ENCODE measurements at places on chromosomes 12 and 14. TPM values are rescaled to one million over a fixed set of nuclear protein-coding genes. Genes with fewer than 3 reads are reported as not detected.

OR11H7 gene
- total RNA-seq, result not detected

MMP19 gene
- total RNA-seq, result 3.4 TPM

CLMN gene
- total RNA-seq, result 54.7 TPM

RASSF9 gene
- total RNA-seq, result 4.4 TPM

GALNT8 gene
- 1.3 TPM for total RNA-seq

DNA sequence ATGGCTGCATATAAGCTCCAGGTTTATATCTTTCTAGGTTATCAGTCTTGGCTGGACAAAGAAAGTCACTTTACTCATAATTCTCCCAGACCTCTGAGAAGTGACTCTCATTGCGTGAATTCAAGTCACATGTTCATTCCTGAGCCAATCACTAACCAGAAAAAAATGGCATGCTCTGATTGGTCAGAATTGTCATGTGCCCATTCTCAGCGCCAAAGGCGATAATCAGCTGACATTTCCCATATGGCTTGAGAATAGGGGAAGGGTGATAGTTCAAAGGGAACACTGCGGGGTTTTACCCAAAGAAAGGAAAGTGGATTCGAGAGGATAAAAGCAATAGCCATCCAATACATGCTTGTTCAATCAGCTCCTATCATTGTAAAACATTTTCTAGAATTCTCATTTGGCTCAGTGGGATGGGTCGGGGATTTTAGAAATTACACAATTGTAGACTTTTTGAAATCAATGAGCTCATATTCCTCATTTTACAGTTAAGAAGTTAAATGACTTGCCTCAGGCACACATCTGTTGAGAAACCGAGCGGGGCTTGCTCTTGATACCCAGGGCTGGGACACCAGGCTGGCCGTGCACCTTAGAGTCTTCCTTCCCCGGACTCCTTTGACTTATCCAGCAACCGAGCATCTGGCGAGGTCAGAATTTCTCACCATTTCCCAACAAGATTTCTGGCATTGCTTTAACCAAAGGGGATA, 454.0 kb upstream of the TBX3 start:
- no peaks in the 10 kb centered on the region for H3K27me3 ChIP-seq
- no peak for DNase-seq
- no peak overlapping the region for H3K27ac ChIP-seq
- no peak overlapping the region for H3K4me3 ChIP-seq
- no peaks in the 10 kb centered on the region for H3K4me1 ChIP-seq

GRCh38 chr14:22314183-22314820, 274.7 kb downstream of the DAD1 start:
- H3K27ac ChIP-seq, result no peak overlapping the region
- H3K27me3 ChIP-seq, result no peaks in the 10 kb centered on the region
- no peaks in the 10 kb centered on the region for H3K36me3 ChIP-seq

- no peaks in the 10 kb centered on the region for H3K27me3 ChIP-seq
- H3K4me1 ChIP-seq, result no peaks in the 10 kb centered on the region
- no peak for DNase-seq
- no peak overlapping the region for H3K27ac ChIP-seq
- H3K36me3 ChIP-seq, result no peaks in the 10 kb centered on the region
- no peak overlapping the region for H3K4me3 ChIP-seq
Measured at GRCh38 chr12:120000556-120000955, 11.5 kb downstream of the BICDL1 start.

GRCh38 chr12:23621900-23622299, 327.6 kb downstream of the SOX5 start:
- no peaks in the 10 kb centered on the region for H3K27me3 ChIP-seq
- no peak for DNase-seq
- no peak overlapping the region for H3K27ac ChIP-seq
- H3K4me1 ChIP-seq, result no peaks in the 10 kb centered on the region
- H3K4me3 ChIP-seq, result no peak overlapping the region

- H3K27ac ChIP-seq, result no peak overlapping the region
- H3K4me3 ChIP-seq, result no peak overlapping the region
- peaks cover 79% of the 10 kb centered on the region for H3K4me1 ChIP-seq
- no peaks in the 10 kb centered on the region for H3K36me3 ChIP-seq
- H3K27me3 ChIP-seq, result no peaks in the 10 kb centered on the region
Measured at GRCh38 chr14:23939607-23940326, 13.8 kb upstream of the DHRS4 start.

DNA sequence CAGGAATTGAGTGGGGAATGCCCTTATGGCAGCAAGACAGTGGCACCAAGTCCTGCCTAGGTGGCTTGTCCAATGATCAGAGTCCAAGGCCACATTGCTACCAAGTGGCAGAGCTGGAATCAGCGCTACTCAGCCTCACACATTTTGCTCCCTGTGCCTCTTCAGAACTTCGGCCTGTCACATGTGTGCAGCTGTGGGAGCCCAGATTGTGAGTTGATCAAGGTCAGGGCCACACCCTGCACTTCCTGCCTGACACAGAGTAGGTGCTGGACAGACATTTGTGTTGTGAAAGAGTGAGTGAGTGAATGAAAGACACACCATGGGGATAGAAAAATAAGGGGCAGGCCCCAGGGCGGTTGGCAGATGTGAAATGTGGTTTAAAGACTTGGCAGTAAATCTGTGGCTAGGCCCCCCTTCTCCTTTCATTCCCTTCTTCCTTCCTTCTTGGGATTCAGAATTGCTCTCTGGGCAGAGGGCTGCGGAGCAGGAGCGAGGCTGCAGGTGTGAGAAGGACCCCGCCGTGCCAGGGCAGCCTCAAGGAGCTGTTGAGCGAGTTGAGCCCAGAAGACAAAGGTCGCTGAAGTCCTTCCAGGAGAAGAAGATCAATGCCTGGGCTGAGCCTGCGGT, 83.5 kb downstream of the SLC25A47 start:
- H3K4me1 ChIP-seq, result peaks cover 41% of the 10 kb centered on the region
- DNase-seq, result peak; percentile 53
- no peak overlapping the region for H3K4me3 ChIP-seq
- H3K27me3 ChIP-seq, result no peaks in the 10 kb centered on the region

- DNase-seq, result no peak
- H3K36me3 ChIP-seq, result no peaks in the 10 kb centered on the region
- H3K27me3 ChIP-seq, result no peaks in the 10 kb centered on the region
- no peak overlapping the region for H3K27ac ChIP-seq
Measured at GRCh38 chr12:10497602-10498001, 8.1 kb upstream of the EIF2S3B start.

DNA sequence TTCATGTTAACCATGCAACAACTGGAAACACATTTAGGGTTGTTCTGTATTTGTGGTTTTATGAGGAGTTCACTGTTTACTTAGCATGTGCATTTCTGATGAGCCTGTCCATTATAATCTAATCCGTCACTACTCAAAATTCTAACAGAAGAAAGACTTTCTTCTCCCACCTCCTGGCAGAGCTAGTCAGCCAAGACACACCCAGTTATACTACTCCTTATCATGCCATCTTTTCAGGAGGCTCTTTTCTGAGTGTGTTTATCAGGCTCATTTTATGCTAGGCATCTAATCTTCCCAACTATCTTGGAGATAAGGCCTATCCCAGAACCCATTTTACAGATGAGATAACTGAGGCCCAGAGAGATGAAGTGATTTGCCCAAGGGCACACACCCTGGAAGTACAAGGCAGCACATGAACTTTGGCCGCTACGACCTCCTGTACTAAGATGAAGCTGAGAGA, 10.4 kb upstream of the MED13L start:
- no peaks in the 10 kb centered on the region for H3K27me3 ChIP-seq
- H3K4me1 ChIP-seq, result no peaks in the 10 kb centered on the region
- H3K4me3 ChIP-seq, result no peak overlapping the region
- DNase-seq, result no peak

- DNase-seq, result peak; percentile 93
- H3K27me3 ChIP-seq, result no peaks in the 10 kb centered on the region
- H3K4me1 ChIP-seq, result peaks cover 3% of the 10 kb centered on the region
- H3K27ac ChIP-seq, result no peak overlapping the region
Measured at GRCh38 chr12:106903241-106903945, 52.3 kb upstream of the TMEM263 start.

DNA sequence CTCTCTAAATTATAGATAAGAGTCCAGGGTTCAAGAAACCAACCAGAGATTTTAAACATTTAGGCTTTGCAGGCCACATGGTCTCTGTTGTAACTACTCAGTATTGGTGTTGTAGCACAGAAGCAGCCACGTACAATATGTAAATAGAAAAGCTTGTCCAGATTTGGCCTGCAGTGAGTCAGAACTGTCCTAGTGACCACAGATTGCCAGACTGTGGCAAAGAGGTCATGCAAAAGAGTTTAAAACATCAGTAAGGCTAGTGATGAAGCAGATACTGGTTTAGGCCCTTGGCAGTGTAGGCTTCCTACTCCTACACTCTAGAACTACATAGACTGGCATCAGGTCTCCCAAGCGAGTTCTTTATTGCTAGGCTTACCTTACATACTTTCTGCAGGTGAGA, 117.6 kb upstream of the GARIN6 start:
- H3K4me3 ChIP-seq, result no peak overlapping the region
- no peak for DNase-seq
- no peaks in the 10 kb centered on the region for H3K27me3 ChIP-seq

- no peak overlapping the region for H3K4me3 ChIP-seq
- H3K36me3 ChIP-seq, result no peaks in the 10 kb centered on the region
- H3K4me1 ChIP-seq, result peaks cover 17% of the 10 kb centered on the region
- DNase-seq, result peak; percentile 17
- no peaks in the 10 kb centered on the region for H3K27me3 ChIP-seq
- H3K27ac ChIP-seq, result no peak overlapping the region
Measured at GRCh38 chr12:62761658-62762057, 173.3 kb downstream of the PPM1H start.

DNA sequence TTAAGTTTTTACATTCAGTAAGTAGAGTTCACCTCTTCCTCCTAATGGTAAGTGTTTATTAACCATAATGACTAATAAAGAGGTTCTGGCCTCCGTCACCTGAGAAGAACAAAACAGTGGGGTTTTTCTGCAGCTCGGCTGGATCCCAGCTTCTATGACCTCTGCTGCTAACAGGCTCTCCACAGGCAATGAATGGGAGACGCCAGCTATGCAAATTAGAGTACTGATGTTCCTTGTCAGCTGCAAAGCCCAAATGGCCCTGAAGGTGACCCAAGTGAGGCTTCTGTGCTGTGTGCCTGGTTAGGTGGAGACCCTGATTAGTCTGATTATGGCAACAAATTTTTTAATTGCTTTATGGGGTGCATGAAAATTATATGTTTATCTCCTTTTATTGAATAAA, 218.1 kb downstream of the APAF1 start:
- H3K27ac ChIP-seq, result no peak overlapping the region
- no peaks in the 10 kb centered on the region for H3K4me1 ChIP-seq
- no peak for DNase-seq
- no peak overlapping the region for H3K4me3 ChIP-seq

DNA sequence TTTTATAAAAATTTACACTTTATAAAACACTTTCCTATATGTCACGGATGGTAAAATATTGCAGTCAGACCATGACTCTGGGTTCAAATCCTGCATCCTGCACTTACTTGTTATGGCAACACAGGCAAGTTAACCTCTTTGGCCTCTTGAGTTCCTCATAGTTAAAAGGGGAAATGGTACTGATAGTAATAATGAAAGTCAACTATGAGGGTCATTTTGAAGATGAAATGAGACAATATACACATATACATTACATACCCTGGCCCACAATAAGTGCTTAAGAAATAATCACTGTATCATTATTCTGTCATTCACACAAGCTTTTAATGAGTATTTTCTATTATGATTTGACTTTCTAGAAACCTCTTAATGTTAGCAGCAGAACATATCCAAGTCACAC, 64.4 kb downstream of the C12orf42 start:
- no peak overlapping the region for H3K27ac ChIP-seq
- no peaks in the 10 kb centered on the region for H3K27me3 ChIP-seq
- no peaks in the 10 kb centered on the region for H3K36me3 ChIP-seq
- H3K4me1 ChIP-seq, result no peaks in the 10 kb centered on the region
- no peak overlapping the region for H3K4me3 ChIP-seq

- H3K4me1 ChIP-seq, result no peaks in the 10 kb centered on the region
- H3K4me3 ChIP-seq, result no peak overlapping the region
- no peak overlapping the region for H3K27ac ChIP-seq
- no peak for DNase-seq
- no peaks in the 10 kb centered on the region for H3K36me3 ChIP-seq
Measured at GRCh38 chr12:131740626-131741025, 29.7 kb downstream of the SFSWAP start.

- H3K27ac ChIP-seq, result no peak overlapping the region
- no peak for DNase-seq
- H3K27me3 ChIP-seq, result no peaks in the 10 kb centered on the region
Measured at GRCh38 chr12:60093428-60093827, 497.6 kb downstream of the SLC16A7 start.

DNA sequence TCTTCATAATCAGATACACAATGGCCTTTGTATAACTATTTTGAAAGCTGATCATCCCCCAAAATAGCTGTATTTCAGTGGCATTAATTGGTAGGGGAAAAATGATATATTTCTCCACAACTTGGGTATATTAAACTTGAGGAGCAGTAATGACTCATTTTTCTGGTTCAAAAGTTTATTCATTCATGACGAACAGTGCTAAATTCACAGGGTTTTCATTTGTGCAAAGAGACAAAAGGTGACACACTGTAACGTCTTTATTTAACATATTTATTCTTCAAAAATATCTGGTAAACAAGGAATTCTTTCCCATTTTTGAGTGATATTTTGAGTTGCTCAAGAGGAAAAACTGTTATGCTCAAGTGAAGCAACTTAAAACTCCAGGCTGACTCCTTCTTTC, 415.5 kb upstream of the SOX5 start:
- H3K4me1 ChIP-seq, result no peaks in the 10 kb centered on the region
- H3K36me3 ChIP-seq, result no peaks in the 10 kb centered on the region
- DNase-seq, result no peak
- no peak overlapping the region for H3K27ac ChIP-seq
- H3K27me3 ChIP-seq, result no peaks in the 10 kb centered on the region
- H3K4me3 ChIP-seq, result no peak overlapping the region

DNA sequence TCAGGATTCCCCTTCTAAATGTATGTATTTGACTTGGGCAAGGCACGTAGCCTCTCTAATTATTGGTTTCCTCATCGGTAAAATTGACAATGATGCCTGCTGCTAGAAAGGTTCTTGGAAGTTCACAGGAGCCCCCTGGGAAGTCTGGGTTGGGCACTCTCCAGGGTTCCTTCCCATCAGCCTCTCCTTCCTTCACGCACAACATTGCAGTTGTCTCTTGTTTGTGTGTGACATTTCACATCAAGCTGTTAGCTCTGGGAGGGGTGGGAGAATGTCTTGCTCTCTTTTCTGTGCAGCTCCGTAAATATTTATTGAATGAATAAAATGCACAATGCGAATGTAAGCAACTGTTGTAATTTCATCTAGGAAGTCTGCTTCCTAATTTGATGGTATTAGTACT, 153.2 kb upstream of the PRICKLE1 start:
- H3K36me3 ChIP-seq, result no peaks in the 10 kb centered on the region
- peaks cover 11% of the 10 kb centered on the region for H3K4me1 ChIP-seq
- H3K27ac ChIP-seq, result peak overlapping the region; percentile 3
- no peaks in the 10 kb centered on the region for H3K27me3 ChIP-seq

Data from body of pancreas (tissue), 4 donors.